Activated naive CD4-positive, alpha-beta T cell treated with anti-CD3 and anti-CD28 coated beads, Interleukin-2, amount 50 U/mL, for 16 hours (primary cell): ENCODE measurements at places on chromosomes 3 and 15.

DNA sequence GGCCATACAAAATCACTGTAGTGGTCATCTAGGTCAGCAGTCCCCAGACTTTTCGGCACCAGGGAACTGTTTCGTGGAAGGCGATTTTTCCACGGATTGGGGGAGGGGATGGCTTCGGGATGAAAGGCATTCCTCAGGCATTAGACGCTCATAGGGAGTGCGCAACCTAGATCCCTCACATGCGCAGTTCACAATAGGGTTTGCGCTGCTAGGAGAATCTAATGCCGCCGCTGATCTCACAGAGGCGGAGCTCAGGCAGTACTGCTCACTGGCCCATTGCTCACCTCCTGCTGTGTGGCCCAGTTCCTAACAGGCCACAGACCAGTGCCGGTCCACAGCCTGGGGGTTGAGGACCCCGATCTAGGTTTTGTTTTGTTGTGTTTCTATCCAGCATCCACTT, 200.1 kb downstream of the SLC9A9 start:
- DNase-seq, result no peak

GRCh38 chr3:105802118-105802706, 66.6 kb downstream of the CBLB start:
- no peak for DNase-seq

DNA sequence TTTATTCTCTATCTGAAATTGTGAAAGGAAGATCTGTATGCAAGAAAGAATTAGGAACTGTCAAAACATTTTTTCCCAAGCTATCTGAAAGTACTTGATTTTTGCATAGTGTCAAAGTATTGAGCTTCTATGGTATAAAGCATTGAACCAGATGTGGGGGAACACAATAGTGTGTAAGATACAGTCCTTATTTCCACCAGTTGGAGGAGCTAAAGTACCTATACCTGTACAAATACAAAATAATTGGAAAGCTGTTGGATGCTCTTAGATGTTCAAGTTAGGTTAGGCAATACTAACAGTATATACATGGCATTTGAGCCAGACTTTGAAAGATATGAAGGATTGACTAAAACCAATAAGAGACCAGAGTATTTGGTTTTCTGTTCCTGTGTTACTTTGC, 148.4 kb downstream of the B3GALNT1 start:
- no peak for DNase-seq

DNA sequence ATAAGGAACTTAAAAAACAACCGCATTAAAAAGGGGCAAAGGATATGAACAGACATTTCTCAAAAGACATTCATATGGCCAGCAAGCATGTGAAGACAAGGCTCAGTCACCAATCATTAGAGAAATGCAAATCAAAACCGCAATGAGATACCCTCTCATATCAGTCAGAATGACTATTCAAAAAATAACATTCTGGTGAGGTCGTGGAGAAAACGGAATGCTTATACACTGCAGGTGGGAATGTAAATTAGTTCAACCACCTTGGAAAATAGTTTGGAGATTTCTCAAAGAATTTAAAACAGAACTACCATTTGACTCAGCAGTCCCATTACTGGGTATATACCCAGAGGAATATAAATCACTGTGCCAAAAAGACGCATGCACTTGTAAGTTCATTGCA, 496.6 kb upstream of the SGO1 start:
- no peak for DNase-seq

DNA sequence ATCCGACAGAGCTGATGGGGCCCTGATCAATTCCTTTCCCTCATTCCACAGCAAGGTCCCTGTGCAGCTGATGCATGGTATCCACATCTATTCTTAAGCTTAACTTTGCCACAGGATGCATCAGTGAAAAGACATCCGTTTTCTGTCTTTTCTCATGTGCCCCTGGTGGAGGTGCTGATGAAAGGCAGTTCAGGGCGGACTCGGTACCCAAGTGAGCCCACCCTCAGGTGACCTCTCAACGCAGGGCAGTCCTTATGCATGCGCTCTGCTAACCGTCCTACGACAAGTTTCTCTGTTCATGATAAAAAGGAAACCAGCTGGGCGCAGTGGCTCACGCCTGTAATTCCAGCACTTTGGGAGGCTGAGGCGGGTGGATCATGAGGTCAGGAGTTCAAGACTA, 251.4 kb downstream of the ADAMTS17 start:
- no peak for DNase-seq

DNA sequence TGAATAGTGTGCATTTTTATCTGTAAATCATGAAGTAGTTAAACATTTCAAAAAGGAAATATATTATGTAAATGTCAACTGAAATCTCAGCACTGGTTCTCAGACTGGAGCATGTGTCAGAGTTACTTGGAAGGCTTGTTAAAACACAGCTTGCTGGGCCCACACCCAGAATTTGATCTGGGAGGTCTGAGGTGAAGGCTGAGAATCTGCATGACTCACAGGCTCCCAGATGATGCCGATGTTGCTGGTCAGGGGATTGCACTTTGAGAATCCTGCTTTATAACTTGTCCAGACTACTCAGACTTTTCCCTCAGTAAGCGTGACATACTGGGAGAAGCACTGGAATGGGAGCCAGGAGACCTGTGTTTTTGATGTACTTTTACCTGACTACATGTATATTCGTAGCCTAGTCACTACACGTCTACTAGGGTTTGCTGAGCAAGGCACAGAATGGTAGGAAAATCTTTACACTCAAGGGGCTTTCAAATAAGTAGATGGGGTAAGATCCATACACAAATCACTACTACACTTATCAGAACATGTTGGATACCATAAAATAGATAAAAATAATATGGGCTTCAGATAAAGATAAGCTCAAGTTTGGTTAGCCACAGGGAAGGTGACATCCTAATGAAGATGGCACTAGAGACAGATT, 77.1 kb upstream of the MEX3B start:
- no peak for DNase-seq

- no peak for DNase-seq
These were observed 9.3 kb downstream of the IRAK2 start for GRCh38 chr3:10173926-10174435.

DNA sequence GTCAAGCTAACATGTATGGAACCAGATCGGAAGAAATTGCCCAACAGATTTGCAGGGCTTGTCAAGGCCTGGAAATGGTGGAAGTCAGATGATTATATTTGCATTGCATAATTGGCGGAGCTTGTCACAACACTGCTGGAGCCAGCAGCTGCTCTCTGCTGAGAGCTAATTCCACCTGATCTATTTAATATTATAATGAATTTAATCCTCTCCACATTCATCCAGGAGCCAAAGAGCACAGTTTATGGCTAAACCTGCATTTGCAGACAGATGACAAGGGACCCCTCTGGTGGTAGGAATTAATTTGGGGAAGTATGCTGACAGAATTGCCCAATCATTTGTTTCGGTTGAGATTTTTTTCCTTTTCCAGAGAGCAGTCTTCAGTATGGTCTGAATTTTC, 730.2 kb downstream of the TUSC7 start:
- no peak for DNase-seq

DNA sequence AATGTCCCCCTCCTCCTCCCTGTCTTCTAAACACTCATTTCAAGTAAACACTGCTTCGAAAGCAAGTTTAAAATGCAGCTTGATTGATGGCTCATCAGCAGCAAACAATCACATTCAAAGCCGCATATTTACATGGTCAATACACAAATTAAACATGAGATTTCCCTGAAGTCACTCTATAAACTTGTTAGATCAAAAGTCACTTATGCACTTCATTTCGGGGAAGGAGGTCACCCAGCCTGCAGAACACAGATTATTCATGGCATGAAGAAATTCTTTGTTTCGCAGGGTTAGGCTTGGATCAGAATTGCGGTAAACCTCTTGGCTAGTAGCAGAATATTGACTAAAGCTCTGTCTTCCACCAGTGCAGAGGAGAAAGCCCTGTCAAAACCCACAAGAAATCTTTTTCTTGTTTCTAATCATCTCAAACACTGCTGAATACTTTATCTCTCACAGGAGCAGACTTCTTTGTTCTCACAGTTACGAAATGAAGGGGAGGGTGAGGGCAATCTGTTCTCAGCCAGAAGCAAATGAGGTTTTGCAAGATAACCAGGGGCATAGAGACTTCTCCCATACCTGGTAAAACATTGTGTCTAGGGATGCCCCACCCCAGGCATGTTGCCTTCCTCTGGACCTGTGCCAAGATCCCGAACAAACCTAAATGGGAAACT, 133.3 kb upstream of the CHL1 start:
- DNase-seq, result no peak

DNA sequence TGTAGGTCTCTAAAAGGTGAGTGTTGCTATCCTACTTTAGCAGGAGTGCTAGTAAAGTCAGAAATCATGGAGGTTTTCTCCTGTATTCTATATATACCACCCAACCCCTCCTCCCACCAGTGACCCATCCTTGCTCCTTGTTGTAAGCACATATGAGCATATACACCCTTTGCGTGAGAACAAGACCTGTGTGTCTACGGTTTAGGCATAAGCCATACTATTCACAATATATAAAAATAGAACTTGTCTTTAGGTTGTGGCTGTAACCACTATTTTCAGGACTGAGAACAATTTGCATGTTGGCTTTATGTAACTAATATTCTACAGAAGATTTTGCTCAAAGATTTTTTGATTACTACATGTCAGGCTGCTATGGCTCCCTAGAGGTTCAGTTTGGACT, 59.1 kb upstream of the TOP2B start:
- DNase-seq, result no peak

GRCh38 chr3:108071368-108071767, 19.5 kb downstream of the CD47 start:
- DNase-seq, result no peak
